ENCODE measurements at places on chromosomes 7 and 10.

GRCh38 chr10:25694971-25695370 is 239.1 kb upstream of the MYO3A start:
- no peak for DNase-seq

- no peak for DNase-seq
Measured at GRCh38 chr7:2000153-2000687, 232.5 kb downstream of the MAD1L1 start.

- no peak for DNase-seq
Measured at GRCh38 chr10:58587676-58588075, 75.0 kb downstream of the BICC1 start.

GRCh38 chr7:30751696-30752273 is at the start of gene INMT:
Gene INMT (plus strand): TSS chr7:30752135. CDS start chr7:30752151, 16 bp downstream.
- no peak for DNase-seq

- DNase-seq, result no peak
Measured at GRCh38 chr10:66301078-66301477, 624.8 kb upstream of the LRRTM3 start.

DNA sequence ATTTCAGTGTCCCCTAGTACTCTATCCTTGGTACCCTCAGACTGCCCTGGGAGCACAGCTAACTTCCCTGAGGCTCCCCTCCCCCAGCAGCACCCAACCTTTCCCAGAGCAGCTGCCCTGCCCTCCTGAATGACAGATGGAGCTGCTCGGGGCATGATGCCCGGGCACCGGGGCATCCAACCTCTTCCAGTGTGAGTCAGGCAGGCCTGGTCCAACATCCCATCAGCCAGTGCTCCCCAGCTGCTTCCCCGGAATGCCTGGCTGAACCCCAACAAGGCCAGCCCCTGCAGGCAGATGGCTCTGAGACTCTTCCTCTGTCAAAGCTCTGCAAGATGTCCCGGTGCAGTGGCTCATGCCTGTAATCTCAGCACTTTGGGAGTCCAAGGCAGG is 11.9 kb upstream of the TSPAN15 start:
- DNase-seq, result no peak

DNA sequence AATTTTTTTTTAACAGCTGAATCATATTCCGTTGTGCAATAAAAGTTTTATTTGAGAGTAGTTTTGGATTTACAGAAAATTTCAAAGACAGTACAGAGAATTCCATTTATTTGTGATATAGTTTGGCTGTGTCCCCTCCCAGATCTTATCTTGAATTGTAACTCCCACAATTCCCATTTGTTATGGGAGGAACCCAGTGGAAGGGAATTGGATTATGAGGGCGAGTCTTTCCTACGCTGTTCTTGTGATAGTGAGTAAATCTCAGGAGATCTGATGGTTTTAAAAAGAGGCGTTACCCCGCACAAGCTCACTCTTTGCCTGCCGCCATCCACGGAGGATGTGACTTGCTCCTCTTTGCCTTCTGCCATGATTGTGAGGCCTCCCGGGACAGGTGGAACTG is 228.0 kb upstream of the MAGI2 start:
- DNase-seq, result no peak

DNA sequence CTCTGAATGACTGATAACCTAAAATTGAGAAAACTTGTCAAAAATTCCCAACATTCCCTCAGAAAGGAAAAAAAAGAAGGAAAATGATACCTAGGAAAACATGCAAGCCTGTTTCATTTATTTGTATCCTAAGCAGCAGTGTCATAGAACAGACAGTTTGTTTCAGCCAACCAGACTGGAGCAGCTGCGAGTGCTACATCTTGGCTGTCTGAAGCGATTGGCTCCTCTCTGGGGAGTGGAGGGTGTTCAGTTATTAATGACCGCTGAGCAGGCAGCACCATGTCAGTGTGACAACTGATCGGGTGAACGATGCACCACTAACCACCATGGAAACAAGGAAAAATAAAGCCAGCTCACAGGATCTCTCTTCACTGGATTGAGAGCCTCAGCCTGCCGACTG is at the start of gene LRRN3:
Gene LRRN3 (plus strand): TSS at position 282 of the 400 bp plus-strand sequence. CDS start 31,646 bp downstream, outside the sequence.
- DNase-seq, result peak; percentile 18

GRCh38 chr7:132656846-132657776 is 80.8 kb upstream of the PLXNA4 start:
- DNase-seq, result no peak

GRCh38 chr10:124577651-124578050 is 116.0 kb downstream of the LHPP start:
- DNase-seq, result no peak

- no peak for DNase-seq
Measured at GRCh38 chr10:99920901-99921300, 88.8 kb downstream of the DNMBP start.

DNA sequence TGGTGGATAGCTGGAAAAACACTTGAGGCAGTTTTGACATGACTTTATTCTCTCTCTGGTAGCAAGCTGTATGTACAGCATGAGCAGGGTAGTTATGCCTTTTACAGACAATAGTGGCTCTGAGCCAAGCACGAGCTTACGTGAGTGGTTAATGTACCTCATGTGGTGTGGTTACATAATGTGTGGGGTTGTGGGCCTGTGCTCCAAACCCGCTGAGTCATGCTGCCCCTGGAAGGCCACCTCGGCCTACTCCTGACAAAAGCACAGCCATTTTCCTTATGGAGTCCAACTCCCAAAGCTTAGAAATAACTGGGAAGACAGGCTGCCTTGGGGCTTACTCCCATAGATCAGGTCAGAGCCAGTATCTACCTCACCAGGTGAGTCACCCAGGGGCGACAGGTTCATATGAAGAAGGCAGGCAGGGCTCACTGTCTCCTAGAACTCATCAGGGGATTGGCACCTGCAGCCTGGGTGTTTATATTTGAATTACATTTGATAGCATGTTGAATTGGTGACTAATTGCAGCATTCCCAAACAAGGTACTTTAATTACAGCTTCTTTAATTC is 404.5 kb downstream of the ADRA2A start:
- no peak for DNase-seq

GRCh38 chr10:29323367-29323766 is 34.5 kb downstream of the LYZL1 start:
- no peak for DNase-seq

DNA sequence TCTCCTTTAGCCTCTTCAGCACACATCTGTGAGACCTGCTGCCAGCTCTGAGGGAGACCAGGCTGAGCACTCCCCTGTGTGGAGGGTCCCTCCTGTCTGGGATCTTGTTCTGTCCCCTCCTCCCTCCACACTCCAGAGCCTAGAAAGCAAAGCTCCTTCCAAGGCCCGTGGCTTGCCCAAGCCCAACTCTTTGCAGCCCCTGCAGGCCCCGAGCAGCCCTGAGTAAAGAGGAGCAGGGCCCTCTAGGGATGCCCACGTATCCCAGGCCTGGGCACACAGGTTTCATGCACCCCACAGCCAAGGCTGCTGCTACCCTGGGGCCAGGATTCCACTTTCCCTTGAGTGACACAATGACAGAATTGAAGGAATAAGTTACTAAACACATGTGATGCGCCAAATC is 24.0 kb downstream of the COBL start:
- DNase-seq, result no peak

GRCh38 chr7:137908106-137908505 is 61.3 kb upstream of the DGKI start:
- no peak for DNase-seq

GRCh38 chr10:4941540-4942330 is 21.5 kb upstream of the AKR1C1 start:
- DNase-seq, result no peak

DNA sequence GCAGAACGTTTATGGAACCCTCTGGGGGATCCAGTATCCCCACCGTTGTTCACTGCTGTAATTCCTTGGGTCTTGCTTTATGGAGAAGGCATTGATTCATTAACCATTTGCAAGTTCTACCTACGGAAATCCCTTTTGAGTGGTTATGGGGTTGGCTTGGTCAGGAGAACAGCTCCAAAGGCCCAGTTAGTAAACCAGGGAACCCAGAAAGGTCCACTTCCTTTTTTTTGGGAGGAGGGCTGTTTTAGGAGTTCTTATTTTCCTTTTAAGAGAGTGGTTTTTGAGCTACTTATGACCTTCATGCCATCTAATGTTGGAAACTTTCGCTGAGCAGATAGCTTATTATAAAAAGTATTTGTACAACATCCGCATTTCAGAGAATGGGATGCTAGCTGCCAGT is 1.3 kb downstream of the POR start:
- DNase-seq, result no peak

GRCh38 chr10:94016727-94017714 is 23.3 kb downstream of the PLCE1 start:
- DNase-seq, result no peak

- DNase-seq, result no peak
Measured at GRCh38 chr7:114874170-114874569, 47.7 kb upstream of the MDFIC start.

DNA sequence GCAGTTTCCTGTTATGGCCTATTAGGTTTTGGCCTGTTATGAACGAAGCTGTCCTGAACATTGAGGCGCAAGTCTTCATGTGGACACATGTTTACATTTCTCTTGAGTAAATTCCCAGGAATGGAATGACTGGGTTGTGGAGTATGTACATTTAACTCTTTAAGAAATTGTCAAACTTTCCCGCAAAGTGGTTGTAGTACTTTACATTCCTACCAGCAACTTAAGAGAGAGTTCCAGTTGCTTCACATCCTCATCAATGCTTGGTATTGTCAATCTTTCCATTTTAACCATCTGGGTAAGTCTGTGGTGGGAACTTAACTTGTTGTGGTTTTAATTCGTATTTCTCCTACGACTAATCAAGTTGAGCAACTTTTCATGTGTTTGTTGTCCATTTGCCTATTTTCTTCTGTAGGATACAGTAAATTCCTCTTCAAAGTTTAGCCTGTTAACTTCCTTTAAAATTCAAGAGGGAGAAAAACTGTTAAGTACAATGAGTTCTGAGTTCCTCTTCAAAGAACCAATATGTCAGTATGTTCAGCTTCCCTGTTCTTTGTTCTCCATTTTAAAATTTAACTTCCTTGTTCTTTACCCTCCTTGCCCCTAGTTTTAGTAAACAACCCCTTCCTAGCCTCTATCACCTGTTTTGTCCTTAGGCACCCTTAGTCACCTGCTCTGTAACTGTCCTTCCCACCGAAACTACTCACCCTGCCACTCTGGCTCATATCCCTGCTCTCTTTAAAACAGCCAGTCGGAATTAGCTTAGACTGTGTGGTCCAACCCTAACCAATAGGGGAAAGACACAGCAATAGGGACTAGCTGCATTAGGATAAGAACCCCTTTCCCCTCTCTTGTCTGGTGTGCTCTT is 74.0 kb downstream of the FAM241B start:
- no peak for DNase-seq

DNA sequence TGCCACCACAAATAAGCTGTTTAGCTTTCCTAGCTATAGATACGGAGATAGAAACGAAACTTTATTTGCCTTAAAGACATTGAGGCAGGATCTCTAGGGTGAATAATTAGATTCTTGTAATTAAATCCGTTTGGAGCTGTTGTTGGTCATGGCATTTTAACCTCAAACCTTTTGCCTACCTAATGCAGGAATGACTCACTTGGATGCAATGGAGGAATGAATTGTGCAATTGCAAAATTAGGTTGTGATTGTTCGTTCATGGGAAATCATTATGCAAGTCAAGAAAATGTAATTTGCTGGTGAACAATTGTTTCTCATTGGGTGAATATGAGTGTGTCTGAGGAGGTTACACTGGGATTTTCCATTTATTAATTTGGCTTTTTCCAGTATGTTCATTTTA is 703.5 kb downstream of the GATA3 start:
- no peak for DNase-seq

DNA sequence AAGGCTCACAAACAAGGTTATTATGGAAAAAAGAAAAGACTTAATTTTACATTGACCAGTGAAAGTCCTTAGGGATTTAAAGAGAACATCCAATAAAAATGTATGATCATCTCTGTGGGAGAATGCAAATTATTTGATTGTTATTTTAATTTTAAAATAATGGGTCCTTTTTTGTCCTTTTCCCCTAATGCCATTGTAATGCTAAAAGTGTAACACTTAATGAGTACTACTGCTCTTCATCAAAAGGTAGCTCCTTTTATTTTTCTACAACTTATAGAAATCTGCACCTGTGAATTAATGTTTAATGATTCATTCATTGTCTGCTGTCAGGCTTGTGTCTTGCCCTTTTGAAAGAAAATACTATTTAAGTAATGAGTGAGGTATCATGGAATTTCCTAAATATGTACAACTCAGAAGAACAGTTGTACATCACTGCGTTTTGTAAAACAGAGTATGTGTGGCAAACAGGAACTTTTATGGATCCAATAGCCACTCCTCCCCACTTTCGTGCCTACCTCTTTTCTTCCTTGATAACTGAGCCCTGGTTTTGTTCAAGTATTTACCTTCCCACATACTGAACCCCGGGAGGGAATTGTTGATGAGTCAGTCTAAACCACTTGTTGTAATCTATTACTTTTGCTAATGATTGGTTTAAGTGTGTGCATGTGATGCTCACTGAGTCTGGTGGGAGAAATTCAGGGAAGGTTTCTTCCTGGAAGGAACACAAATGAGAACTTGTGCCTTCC is 19.9 kb upstream of the TRUB1 start:
- DNase-seq, result no peak

DNA sequence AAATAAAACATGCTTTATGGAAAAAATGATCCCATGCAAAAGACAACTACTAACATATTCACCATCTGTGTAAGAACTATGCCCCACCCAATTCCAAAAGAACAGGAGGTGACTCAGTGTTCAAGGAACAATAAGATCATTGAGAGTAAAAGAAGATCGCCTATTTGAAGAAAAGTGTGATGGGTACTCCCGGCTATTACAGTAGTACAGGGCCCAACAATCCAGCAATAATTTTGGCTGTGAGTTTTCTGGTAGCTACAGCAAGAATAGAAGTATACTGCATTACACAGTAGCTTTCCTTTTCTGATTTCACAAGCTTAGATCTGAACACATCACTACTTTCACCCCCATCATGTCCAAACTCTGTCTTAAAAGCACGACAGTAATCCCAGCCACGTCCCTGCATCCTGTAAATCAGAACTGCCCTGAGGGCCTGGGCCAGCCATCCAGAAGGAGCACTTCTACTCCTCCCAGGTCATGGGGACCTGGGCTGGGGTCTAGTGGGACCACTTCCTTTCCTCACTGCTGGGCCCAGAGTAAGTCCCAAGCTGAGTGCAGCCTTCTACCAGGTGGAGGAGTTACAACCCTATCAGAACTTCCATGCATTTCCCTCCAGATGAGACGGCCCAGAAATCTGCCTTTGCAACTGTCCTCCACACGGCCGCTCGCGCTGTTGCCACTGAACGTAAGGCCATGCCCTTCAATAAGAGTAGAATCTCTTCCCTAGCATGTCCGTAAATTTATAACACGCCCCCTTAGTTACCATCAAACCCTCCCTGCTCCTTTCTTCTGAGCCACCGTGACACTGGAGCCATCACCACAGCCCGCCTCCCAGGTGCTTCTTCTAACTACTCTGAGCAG is 7.9 kb downstream of the ESYT2 start:
- DNase-seq, result no peak

GRCh38 chr10:49377256-49377655 is 18.6 kb downstream of the DRGX start:
- no peak for DNase-seq

GRCh38 chr7:92705831-92706230 is 115.6 kb upstream of the FAM133B start:
- no peak for DNase-seq

GRCh38 chr10:86172301-86172700 is 194.3 kb downstream of the GRID1 start:
- DNase-seq, result no peak

GRCh38 chr7:129468087-129468486 is 33.9 kb downstream of the STRIP2 start:
- DNase-seq, result no peak

Measured in T-cell (primary cell).